NCI-H2081 (cell line): ENCODE measurements at places on chromosomes 5 and 9.

- peak; percentile 22 for DNase-seq
These were observed 554 bp downstream of the JAK2 start for GRCh38 chr9:4985386-4986266.

GRCh38 chr5:123215929-123216702 is 127.1 kb downstream of the PRDM6 start:
- no peak for DNase-seq

DNA sequence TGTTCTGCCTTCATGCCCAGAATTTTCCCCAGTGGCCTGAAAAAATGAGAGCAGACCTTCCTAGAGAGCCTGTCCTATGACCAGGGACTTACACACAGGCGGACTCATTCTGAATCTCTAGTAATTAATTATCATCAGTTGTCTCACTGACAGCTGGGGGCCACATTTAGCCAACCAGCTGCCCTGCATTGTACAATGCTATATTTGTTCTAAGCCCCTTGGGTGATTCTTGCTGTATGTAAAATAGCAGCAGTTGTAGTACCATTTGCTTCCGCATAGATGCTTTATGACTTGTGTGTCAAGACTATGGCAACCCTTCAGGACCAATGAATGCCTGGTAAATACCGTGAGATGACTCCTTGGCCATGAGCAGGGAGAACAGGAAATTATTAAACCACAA is 415.4 kb upstream of the SEMA6A start:
- no peak for DNase-seq

DNA sequence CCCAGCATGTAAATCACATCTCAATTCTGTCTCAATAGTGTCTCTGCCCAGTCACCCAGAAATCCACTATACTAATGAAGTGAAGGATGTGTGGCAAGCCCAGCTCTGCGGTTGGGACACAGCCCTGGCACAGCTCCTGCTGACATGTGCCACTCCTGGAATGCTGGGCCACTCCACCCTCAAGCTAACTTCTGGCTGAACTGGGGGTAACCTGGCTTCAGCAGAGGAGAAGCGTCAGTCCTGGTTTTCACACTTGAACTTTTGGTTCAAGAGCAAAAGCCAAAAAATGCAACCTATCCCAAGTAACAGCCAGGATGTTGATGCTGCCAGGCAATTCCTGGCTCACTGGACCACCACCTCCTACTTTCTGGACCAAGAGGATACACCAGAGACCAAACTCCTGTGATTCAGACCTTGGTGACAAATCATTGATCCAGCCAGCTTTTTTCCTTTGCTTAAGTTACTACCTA is 86.4 kb downstream of the ARRDC3 start:
- DNase-seq = no peak

GRCh38 chr9:127790094-127790855 is 4.4 kb downstream of the CDK9 start:
- no peak for DNase-seq

DNA sequence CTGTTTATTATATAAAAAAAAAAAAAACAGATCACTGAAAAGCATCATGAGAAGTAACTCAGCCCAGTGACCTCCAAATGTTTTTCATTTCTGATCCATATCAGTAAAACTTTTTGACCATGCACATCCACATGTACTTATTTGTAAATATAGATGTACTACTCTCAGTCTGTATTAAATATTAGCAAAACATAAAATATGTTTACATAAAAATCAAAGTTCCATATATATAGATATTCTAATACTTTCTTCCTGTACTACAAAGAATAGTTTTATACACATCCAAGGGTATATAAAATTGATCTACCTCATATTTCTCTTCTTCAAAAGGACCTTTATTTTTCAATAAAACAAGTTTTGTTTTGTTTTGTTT is 309.1 kb downstream of the RAB3C start:
- DNase-seq = no peak

GRCh38 chr5:137825165-137825564 is 42.5 kb upstream of the MYOT start:
- no peak for DNase-seq

- DNase-seq = no peak
These were observed 313.8 kb downstream of the FAM170A start for GRCh38 chr5:119943148-119943547.

DNA sequence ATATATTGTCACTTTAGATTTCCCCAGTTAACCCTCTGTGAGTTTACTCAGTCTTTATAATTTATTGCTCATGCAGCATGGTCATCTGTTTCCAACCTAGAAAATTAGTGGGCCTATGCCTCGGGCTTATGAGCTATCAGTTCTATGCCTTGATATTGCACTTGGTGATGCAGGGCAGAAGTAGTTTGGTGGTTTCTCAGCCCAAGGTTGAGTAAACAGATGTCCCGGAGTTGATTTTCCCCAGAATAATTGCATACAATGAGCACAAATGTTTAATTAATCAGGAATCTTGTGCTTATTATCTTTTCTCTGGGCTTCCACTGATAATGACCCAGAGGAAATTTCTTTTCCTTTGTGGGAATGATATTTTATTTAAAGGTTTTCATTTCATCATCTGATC is 474.0 kb downstream of the CCDC171 start:
- DNase-seq = no peak

GRCh38 chr5:63240063-63240755 is 661.6 kb downstream of the LRRC70 start:
- no peak for DNase-seq

- no peak for DNase-seq
These were observed 9.2 kb upstream of the LCN15 start for GRCh38 chr9:136773386-136774044.

- no peak for DNase-seq
These were observed 526.0 kb downstream of the MTRR start for GRCh38 chr5:8394965-8395364.

DNA sequence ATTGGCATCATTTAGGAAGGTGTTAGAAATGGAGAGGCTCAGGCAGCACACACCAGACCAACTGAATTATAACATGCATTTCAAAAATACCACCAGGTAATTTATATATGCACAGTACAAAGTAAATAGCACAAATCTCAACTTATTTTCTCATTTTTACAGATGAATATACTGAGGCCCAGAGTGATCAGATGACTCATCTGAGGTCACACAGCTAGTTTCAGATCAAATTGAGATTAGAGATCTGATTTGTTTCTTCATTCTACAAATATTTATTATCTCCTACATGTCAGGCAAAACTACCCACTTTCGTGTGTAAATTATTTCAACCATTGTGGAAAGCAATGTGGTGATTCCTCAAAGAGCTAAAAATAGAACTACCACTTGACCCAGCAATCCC is 507.1 kb downstream of the TLE4 start:
- DNase-seq = no peak

DNA sequence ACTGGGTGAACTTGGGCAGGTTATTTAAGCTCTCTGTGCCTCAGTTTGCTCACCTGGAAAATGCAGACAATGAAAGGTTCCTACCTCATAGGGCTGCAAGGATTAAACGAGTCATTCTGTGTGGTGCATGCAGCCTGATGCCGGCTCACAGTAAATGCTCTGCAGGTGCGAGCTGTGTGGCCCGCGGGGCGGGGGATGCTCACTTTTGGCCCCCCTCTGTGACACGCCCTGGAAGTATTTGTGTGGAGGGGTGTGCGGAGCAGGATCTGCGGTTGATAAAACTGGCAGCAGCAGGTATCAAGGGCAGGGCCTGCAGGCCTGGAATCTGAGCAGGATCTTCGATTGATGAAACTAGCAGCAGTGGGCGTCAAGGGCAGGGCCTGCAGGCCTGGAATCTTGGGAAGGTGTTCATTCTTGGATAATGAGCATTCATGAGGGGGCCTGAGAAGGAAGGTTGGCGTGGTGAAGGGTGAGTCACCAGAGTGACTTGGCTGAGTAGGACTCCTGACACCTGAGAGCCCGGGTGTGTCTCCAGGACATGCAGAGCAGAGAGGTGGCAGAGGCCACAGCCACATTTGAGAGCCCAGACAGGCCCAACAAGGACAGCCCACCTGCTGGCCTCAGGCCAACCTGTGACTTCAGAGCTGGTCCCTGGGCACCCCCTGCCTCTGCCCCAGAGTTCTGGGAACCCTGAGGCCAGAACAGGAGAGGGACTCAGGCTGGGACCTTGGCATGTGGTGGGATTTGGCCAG is 11.9 kb downstream of the UNC5A start:
- DNase-seq = no peak

GRCh38 chr9:2494562-2494961 is 127.0 kb upstream of the VLDLR start:
- no peak for DNase-seq

DNA sequence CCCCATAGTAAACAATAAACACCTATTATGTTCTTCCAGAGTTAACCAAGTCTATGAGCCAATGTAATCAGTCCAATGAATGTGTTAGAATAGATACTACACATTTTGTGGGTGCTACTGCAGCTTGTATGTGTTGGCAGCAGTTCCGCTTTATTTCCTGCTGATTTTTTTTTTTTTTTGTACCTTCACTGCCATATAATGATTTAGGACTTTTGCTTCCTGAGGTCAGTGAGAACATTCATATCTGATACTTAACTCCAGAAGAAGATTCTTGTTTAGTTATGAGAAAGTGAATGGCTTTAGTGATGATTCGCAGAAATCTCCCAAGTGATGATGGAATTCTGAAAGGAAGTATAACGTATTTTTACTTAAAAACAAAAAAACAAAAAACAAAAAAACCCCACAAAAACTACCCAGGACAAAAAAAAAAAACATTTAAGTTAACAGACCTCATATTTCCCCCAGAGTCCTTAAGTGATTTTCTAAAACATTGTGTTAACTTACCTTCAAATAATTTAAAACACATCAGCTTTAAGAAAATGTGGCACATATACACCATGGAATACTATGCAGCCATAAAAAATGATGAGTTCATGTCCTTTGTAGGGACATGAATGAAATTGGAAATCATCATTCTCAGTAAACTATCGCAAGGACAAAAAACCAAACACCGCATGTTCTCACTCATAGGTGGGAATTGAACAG is 24.7 kb upstream of the LMNB1 start:
- DNase-seq = no peak

- DNase-seq = no peak
These were observed 22.6 kb upstream of the CEP72 start for GRCh38 chr5:589588-589987.

- no peak for DNase-seq
These were observed 15.1 kb downstream of the IRF1 start for GRCh38 chr5:132475497-132475882.

DNA sequence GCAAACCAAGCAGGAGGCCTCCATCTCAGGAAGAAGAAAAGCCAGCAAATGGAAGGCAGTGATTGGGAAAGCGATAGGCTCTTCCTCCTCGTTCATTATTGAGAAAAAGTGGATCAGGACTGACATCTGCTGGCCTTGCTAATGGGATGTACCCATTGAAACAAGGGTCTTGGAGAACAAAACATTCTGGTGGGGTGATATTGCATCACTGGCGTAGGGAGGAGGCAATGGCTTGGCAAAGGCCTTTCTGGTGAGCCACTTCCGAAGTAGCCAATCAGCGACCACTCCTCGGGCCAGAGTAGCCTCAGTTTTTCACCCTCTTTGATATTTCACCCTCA is 86.7 kb upstream of the NFIB start:
- peak; percentile 74 for DNase-seq

DNA sequence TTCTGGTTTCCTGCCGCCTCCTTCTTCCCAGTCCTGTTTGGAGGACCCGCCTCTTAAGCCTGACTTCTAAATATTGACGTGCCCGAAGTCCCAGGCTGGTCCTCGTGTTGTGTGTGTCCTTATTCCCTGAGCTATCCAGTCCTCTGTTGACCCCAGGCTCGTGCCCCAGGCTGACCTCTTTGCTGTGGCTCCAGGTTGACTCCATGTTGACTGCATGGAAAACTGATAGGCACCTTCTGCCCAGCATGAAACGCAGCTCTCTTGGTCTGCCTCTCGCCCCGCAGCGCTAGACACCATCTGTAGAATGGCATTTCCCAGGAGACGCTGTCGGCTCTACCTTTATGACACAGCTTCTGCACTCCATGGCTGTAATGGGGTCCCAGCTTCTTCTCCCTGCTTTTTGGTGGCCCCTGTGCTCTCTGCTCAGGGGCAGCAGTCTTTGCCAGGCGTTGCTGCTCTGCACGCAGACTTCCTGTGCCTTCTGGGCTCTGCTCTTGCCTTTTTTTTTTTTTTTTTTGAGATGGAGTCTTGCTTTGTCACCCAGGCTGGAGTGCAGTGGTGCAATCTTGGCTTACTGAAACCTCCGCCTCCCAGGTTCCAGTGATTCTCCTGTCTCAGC is 28.4 kb downstream of the EHMT1 start:
- no peak for DNase-seq

DNA sequence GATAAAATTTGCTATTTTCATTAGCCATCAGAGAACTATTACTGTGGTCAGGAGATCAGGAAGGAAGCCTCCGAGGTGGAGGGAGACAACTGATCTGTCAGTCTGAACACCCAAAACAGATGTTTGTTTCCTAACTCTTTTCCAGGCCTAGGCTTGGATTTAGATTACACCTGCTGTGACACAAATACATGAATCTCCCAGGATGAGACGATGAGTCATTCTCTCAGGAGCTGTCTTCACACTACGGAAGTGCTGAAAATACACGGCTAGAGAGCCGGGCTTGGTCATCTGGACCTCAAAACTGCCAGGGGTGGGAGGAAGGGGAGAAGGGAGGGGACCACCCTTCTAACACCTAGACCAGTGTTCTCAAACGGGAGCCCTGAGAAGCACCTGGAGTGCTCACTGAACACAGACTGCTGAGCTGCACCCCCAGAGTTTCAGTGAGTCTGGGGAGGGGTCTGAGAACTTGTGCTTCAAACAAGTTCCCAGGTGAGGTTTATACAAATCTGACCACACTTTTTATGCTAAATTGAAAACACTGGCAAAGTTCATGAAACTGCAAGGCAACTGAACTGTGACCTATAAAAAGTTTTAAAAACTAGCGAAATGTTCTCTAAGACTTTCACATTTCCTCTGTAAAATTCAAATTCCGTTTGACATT is 80.3 kb upstream of the EQTN start:
- DNase-seq = no peak
